GM12864 (cell line): ENCODE measurements at places on chromosomes 4 and X.

- DNase-seq: no peak
Observed at GRCh38 chrX:21509912-21510311, 135.7 kb downstream of the CNKSR2 start.

DNA sequence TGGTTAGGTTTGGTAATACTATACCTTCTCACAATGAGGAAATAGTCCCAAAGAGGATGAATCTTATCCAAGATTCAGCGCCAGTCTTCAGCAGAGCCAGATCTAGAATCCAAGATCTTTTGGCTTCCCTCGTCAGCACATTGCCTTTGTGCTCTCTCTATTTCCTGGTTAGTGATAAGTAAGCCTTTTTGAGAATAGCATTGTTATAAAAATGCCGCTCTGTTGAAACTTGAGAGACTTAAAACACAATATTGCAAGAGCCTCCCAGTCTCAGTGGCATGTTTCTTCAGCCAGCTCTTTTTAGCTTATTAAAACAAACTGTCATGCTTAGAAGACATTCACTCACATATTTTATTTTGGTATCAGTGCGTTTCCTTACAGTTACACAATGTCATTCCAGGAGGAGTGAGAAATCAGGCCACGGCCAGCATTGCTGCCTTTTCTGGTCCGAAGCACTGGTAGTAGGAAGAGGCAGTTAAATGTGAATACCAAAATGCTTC is 141.4 kb downstream of the KLHL8 start:
- no peak for DNase-seq

- no peak for DNase-seq
Observed at GRCh38 chr4:47858006-47858405, 20.1 kb upstream of the CORIN start.

DNA sequence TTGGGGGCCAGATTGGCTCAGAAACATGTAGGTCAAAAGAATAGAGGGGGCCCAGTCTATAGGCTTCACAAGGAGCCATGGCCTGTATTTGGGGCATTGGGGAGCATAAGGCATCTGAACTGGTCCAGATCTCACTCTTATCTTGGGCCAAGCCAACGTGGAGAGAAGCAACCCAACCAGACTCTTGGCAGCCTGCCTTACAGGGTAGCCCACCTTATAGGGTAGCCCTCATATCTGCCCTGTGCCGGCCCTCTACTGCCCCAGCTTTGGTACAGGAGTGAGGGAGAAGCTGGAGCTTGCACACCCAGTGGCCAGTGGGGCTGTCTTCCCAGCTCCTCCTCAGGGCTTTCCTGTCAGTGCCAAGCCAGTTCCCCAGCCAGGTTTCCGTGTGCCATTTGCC is 142.2 kb downstream of the AMMECR1 start:
- no peak for DNase-seq
